ENCODE measurements at places on chromosomes 7 and 10.

DNA sequence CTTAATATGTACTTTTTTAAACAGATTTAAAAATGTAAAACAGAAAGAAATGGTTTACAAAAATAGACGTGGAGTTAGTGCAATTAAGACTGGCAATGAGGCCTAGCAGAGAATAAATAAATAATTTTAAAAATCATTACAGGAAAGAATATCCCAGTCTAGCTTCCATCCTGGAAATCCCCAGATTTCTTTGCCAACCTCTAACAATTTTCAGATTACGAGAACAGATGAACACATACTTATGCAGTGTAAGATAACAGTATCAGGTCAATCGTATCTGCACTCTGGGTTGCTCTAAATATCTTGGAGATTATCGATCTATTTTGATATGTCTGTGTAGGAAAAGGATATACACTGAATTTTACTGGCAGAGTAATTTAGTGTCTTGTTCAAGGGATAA is 210.5 kb downstream of the SEMA3A start:
- no peak for DNase-seq

DNA sequence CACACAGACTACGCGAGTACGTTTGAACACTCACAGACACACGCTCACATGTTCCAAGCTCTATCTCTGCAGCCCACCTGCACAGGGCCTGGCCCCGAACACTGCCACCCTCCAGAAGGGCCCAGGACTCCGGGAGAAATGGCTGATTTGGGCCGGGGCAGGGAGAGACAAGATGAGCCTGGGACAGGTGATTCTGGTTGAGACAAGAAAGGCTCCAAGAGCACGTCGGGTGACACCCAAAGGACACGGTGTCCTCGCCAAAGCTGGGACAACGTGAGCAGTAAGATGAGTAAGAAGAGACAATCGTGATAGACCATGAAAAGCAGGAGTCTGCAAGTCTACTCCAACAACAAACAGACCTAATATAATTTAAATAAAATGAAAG is 9.2 kb downstream of the GPER1 start:
- DNase-seq: no peak

DNA sequence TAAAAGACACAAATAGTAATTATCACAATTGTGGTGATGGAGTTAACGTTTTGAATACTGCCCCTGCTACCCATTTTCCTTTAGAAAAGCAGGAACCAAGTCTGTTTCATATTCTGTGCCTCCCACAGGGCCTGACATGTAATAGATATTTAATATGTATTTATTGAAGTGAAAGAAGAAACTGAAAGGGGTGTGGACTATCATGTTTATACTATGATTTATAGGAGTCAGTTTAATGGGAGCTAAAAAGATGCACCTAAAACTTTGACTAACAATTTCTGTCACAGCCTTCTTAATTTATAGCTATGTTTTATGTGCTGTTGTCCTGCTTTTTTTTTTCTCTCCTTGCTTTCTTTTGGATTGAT is 24.1 kb upstream of the BHLHA15 start:
- DNase-seq: no peak

DNA sequence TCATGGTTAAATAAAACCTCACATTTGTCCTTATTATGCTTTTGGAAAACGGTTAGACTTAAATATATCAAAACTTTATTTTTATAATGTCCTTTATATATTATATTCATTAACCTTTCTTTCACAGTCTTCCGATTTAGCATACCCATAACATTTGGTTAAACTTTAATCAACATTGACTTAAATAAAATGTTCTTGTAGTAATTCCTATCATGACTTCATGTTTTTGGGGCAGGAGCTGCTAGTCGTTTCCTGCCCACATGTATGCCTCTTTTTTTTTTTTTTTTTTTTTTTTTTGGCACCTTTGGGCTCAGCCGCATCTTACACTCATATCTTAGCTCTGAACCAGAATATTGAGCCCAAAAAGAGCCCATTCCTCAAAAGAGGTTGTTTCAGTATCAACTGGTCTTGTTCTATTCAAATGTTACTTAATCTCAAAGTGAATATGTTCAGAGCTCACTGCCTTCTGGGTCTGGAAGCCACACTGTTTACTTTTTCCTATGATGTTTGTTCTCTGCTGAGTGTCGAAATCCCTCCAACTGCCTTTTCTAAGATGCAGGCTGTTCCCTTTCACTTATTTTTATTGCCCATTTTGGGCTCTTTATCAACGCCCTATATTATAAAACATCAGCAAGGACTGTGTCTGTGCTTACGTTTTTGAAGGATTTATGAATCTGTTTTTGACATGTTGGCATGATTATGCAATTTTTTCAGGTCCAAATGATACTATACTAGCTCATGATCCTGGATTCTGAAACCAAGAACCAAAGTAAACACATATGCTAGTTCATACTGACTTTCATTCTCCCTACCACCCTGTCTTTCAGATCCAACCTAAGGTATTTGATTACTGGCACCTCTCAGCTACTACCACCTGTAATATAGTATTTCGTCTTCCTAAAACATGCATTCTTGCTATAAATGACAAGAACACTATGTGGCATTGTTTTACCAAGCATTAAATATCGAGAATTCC is 914.4 kb downstream of the PCDH15 start:
- no peak for DNase-seq

DNA sequence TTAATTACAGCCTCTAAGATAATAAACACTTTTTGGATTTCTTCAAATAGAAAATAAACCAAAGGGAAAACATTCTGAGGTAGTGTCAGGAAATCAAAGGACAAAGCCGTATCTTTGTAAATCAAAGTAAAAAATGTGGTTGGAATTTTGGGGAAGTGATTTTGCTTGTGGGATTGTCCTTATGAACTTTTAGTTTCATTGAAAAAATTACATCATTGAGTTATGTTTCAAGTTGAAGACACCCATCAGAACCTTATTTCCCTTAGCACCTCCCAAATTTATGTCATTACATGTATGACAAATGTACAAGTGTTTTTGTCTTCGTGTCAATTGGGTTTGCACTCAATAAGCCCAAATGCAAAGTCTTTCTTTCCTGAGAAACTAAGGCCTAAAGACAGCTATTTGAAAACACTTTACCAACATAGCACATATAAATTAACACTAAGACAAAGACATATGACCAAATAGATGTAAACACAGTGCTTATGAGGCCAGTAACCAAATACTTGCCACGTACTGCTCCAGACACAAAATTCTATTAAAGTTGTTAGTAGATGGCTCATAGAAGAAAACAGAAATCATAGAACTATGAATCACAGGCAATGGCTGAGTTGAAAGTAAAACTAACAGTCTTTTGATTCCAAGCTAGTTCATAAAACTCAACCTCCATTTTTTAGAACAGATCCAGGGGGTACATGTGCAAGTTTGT is 26.9 kb upstream of the LAMB4 start:
- DNase-seq: no peak

- no peak for DNase-seq
Observed at GRCh38 chr10:121578965-121579364, 19.3 kb downstream of the FGFR2 start.

GRCh38 chr7:70630818-70631457 is 501.0 kb upstream of the GALNT17 start:
- no peak for DNase-seq

- DNase-seq: no peak
Observed at GRCh38 chr7:148623586-148624282, 33.2 kb downstream of the C7orf33 start.

DNA sequence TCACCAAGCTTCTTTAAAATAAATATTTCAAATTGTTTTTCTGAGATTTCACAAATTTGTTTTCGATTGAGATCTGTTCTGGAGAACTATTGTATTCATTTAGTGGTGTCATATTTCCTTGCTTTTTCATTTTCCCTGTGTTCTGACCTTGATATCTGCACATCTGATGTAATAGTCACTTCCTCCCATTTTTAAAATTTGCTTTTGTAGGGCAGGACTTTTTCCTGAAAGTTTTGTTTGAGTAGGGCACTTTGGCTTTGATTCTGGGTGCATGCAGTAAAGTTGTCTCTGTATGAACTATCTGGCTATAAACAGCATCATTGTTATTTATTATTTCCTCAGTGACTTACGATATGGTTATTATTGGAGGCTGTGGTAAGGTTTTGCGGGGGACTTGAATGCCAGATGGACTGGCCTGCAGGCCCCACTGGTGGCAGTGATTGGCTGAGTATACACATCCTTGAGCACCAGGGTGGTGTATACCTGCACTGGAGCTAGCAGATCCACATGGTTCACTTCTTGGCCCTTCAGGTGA is 83.6 kb downstream of the CSTF2T start:
- no peak for DNase-seq

All from amygdala (tissue), 56 donors.